AG04449 (cell line): ENCODE measurements at places on chromosomes 7 and 10.

GRCh38 chr7:99560834-99561736 lies 2.6 kb downstream of the ZNF655 start:
- DNase-seq, result no peak

GRCh38 chr7:150952331-150953050 lies 25.6 kb downstream of the KCNH2 start:
- DNase-seq, result no peak

DNA sequence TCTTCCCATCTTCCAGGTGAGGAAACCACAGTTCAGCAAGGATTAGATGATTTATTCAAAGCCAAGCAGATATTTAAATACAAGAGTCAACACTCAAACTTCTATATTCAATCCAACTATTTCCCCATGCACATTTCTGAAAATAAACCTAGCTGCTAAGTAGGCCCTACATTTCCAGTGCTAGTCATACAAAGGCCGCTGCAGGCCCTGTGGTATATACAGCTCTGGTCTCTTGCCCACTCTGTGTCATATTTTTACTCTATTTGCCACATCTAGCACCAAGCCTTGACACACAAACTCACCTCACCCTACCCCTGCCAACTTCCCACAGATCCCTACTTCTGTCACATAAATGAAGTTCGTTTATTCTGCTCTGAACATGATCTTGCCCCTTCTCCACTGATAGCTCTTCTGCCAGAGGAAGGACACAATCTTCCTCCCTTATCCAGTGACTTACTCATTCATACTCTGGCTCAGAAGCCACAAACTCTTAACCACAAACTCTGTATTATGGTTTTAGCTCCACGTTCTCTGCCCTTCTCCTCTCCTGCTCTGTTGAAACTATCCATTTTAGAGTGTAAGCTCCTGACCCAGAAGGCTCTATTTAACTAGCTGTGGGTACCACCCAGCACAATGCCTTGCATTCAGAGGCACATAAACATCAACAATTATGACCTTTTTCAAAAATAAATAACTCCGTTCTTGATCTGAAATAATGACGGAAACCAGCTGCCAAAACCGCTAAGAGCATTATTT lies 180.7 kb downstream of the CPEB3 start:
- no peak for DNase-seq

- DNase-seq, result no peak
These were observed 101.7 kb downstream of the BMS1 start for GRCh38 chr10:42883993-42884983.

DNA sequence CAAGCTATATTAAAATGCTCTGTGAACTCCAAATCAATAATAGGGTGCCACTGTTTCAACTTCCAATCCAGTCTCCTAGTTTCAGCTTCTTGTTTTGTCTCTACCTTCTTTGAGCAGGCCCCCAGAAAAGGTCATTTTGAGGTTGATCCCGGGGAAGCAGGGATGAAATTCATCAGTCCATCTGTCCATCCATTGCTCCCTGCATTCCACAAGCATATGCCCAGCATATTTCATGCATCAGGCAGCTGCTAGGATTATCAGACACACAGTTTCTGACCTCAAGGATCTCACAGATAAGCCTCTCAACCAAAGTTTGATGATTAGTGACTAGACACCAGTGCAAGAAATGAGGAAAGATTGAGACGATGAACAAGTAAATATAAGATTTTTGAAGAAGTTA lies 186.6 kb upstream of the PDE1C start:
- no peak for DNase-seq

DNA sequence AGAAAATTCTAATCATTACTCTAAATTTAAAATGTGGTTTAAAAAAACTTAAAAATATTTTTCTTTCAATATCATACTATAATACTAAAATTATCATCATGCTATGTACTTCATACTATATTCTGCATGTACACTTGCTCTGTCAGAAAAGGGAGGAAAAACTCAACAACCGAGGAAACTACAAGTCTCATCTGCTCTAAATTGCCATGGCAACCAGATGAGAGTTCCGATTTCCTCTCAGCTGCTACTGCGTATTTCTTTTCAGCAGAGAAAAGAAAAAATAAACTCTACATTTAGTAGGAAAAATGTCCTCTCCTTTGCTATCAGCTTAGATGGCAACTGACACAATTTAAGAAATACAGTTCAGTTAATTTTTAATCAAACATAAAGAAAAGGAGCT lies 178.9 kb downstream of the SRPK2 start:
- DNase-seq, result no peak

GRCh38 chr10:75352650-75353049 lies 48.9 kb downstream of the ZNF503 start:
- DNase-seq, result no peak

GRCh38 chr7:127786184-127786583 lies 134.2 kb downstream of the SND1 start:
- DNase-seq, result no peak

GRCh38 chr10:47087667-47088066 lies 176.4 kb downstream of the PTPN20 start:
- DNase-seq, result no peak

- no peak for DNase-seq
These were observed 47.7 kb upstream of the MKRN1 start for GRCh38 chr7:140526787-140527664.

- no peak for DNase-seq
These were observed 113.1 kb downstream of the ARL4A start for GRCh38 chr7:12800486-12800885.

GRCh38 chr7:40047661-40048060 lies 86.8 kb downstream of the MPLKIP start:
- no peak for DNase-seq

DNA sequence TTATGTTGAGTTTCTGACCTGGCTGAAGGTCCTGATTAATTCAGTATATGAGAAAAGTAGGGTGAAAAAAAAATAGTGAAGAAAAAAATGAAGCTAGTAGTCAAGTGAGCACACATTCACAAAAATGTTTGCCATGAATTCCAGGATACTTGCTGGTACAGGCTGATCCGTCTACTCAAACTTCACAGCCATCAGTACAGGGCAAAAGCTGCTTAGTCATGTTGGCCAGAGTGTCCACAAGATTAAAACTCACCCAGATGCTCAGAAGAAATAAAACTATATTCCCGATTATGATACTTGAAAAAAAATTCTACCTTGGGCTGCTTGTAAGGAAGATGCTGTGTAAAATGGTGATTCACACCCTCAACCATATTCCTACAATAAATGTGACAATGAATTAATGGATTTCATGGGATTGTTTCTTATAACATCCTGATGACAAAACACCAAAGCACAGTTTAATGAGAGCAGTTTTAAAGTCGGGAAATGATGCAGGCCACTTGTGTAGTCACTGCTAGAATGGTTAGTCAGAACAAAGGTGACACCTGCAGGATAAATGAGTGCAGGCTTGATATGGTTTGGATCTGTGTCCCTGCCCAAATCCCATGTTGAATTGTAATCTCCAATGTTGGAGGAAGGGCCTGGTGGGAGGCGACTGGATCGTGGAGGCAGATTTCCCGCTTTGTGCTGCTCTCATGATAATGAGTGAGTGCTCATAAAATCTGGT lies 49.2 kb upstream of the ANKRD1 start:
- peak; percentile 59 for DNase-seq

DNA sequence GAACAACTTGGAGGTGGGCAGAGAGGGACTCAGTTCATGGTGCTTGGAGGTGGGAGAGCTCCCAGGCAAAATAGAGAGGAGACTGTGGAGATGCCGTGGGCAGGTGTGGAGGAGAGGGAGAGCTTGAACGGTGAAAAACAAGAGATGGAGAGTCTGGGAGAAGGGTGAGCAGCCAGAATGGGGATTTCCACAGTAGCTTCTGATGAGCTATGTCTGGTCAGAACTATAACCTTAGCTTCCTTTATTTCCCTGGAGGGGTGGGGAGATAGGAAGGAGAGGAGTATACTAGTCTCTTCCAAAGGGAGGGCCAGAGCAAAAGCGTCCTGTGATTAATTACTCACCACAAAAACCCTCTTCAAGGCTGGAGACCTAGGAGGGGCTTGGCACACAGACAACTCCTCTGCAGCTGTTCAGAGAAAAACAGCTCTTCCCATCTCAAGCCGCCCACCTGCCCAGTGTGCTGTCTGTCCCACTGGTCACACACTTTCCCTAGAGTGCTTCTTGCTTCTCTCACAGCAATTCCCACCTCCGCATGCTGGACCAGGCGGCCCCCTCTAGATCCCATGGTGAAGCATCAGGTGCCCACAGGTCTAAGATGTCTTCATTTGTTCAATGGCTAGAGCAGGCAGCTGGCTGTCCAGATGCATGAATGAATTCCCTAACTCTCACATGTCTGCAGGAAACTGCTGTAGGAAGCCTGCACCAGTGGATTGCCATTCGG lies 41.9 kb downstream of the TAS2R41 start:
- peak; percentile 12 for DNase-seq

DNA sequence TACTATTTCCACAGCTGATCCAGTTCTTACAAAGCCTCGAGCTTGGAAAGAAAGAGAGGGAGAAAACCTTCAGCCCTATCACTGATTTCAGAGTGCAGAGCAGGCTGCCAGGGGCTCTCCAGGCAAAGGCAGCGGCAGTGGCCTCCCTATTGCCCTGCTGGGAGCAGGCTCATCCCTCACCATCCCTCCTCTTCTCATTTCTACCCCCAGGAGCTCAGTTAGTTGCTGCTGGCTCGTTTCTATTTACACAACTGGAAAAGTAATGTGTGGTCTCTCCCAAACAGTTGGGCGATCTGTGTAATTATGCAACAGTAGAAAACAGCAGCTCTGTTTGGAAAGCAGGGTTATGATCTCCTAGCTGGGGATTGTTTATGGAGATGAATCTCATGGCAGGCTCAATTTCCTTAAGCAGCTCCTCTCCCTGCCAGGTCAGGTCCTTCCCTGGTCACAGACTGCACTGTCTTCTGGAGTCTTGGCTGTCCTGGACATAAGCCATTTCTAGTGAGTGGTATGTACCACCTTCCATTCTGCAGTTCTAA lies 28.7 kb upstream of the TNS3 start:
- DNase-seq, result peak; percentile 86

DNA sequence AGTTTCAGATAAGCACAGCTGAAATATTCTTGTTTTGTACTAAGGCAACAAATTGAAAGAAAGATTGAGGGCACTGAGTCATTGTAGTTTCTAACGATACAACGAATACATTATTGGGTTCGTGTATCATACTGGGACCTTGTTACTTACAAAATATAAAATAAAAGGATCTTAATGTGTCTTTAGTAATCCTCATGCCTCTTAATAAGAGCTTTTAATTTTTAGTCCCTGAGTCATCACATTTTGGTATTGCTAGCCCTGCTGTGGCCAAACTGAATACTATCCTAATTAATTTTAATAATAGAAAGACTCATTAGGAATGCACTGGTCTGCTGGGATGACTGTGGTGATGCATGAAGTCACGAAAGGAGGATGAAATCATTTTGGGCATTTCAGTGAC lies 309.7 kb downstream of the EXOC4 start:
- peak; percentile 67 for DNase-seq

DNA sequence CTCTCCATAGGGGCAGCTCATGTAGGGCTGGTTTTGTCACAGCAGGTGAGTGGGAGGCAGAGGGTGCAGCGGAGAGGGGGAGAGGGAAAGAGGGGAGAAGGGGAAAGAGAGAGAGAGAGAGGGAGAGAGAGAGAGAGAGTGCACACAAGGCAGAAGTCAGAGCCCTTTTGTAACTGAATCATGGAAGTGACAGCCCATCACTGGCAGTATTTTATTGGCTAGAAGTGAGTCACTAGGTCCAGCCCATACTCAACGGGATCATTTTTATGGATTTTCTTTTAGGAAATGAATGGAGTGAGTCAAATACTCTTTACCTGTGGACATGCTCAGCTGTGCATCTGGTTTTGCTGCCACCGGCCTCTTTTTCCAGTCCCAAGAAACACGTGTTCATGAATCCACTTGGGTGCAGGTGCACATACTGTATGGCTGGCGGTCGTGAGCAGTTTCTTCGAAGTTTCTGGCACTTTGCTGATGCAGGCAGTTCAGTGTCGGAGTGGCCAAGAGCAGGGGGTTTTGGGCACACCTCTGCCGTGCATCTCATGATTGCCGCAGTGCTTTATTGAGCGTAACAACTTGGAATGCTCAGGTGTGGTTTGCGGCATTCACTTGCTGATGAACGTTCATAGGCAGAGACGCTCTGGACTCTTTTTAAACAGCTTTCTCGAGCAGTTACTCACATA lies 40.3 kb downstream of the DOCK1 start:
- DNase-seq, result no peak

DNA sequence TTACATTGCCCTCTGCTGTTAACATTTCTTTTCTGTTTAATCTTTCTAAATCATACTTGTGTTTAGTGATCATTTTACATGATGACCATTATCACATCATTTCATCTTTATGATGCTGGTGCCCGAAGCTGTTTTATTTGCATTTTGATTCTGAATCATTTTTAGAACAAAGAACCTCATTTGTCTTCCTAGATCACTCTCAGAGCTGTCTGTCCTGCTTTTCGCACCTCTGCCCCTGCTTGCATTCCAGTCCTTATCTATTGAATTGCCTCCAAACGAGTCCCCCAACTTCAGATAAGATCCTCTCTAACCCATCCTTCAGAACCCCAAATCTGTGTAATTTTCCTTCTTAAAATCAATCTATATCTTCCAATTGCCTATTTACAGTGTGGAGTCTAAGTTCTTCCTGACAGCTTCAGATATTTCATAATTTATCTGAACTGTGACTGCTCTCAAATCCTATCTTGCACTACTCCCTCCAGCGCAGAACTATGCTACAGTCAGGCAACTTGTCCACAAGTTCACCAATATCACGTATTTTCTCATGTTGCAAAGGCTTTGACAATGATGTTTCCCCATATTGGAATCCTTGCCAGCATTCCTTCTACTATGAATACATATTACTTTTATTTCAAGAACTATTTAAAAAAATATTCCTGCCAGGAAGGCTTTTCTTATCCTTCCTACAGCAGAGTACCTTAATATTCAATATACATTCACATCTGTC lies 346.5 kb upstream of the CACNA2D1 start:
- peak; percentile 44 for DNase-seq

DNA sequence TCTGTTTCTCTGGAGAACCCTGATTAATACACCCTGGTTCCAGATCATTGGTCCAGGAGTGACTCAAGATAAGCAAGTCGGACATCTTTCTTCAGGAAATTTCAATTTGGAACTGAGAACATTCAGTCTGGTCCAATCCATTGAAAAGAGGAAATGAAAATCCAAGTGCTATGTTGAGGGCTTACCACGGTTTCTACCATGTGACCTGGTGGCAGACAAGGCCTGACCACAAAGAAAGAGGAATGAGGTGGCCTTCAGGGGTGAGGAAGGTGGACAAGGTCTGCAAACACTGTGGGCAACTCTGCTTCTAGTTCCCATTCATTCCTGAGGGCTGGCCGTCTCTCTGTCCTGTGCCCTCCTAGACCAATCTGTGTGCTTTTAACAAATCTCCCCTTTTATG lies 149.2 kb upstream of the GHITM start:
- DNase-seq, result no peak

- no peak for DNase-seq
These were observed 20.3 kb upstream of the LANCL2 start for GRCh38 chr7:55344840-55345239.
